ENCODE measurements at places on chromosomes 16 and 17.

DNA sequence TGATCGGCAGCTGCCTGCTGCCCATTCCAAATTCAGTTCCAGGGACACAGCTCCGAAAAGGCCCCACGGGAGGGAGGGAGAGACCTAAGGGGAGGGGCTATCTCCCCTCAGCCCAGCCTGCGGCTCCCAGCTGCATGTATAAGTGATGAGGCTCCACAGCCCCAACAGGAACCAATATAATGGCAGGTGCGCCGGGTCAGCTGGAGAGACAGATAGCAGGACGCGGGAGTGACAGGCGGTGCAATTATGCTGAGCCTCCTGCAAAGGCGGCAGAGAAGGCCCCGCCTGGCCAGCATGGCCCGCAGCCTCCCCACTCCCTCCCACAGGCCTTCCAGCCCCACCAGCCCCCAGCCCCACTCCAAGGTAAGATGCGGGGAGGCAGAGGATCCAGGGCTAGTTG lies 8.1 kb upstream of the C1QL1 start:
- DNase-seq: no peak

GRCh38 chr17:58311429-58311894 lies 17.1 kb downstream of the TSPOAP1 start:
- no peak for DNase-seq

DNA sequence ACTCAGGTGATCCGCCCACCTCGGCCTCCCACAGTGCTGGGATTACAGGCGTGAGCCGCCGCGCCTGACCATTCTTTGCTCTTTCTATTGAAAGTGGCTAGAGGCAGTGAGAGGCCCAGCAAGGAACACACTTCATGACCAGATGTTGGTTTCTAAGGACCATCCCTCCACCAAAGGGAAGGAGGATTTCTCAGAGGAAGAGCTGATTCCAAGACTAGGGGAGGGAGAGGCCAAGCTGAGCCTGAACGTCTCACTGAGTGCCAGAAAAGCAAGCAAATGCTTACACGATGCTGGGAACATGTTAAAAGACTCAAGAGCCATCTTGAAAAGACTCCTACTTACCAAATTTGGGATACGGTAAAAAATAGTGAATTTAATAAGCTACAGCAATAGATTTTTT lies 79.2 kb downstream of the MRM3 start:
- no peak for DNase-seq

GRCh38 chr16:85917959-85918358 lies 19.0 kb downstream of the IRF8 start:
- DNase-seq: no peak

GRCh38 chr17:41018541-41018940 lies 8.5 kb downstream of the KRTAP1-5 start:
- DNase-seq: no peak

DNA sequence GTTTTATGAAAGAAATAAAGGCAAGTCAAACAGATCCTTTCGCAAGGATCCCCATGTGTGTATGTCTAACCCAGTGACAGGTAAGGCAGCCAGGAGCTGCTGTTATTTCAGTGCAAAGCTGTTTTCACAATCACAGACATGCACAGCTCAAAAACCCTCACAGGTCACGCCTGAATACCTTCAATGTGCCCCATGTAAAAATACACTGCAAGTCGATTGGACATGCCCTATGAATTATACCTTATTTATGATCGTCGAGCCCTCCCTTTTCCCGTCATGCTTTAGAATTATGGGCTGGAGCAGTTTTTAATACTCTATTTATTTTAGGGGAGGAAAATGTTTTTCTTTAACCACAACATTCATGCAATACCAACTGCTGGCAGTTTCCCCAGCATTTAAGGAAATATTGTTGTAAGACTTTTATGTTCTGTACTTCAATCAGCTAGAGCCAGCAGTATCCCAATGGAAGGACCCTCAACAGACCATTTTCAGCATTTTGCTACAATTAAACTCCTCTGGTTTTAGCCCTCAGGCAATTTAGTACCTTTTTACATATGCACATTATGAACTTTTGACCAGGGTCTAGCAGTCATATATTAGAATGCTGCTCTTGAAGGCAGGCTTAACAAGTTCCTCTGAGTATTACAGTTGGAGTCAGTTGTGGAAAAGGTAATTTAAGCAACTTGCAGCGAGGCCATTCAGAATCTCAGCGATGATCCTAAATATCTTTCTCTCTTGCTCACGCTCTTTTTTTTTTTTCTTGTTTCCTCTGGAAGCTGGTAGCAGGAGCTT lies 362.2 kb downstream of the WWOX start:
- DNase-seq: no peak

- DNase-seq: no peak
These were observed 32.1 kb upstream of the FBXW10B start for GRCh38 chr17:15651583-15652110.

DNA sequence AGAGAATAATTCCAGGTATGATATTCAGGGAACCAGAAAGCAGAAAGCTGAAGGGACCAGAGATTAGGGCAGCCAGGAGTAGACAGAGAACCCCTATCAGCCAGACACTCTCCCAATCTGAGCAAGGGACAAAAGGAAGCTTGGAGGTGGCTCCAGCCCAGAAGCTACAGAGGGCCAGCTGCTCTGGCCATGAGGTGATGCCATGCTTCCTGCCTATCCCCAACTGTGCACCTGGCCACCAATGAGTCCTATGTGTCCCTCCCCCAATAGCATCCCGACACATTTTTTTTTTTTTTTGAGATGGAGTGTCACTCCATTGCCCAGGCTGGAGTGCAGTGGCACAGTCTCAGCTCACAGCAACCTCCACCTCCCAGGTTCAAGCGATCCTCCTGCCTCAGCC lies 30.0 kb downstream of the NSMCE1 start:
- DNase-seq: no peak

GRCh38 chr16:66511602-66512271 lies 38.2 kb downstream of the TK2 start:
- DNase-seq: no peak

GRCh38 chr17:7220593-7221277 lies 997 bp downstream of the ACADVL start:
- DNase-seq: no peak

DNA sequence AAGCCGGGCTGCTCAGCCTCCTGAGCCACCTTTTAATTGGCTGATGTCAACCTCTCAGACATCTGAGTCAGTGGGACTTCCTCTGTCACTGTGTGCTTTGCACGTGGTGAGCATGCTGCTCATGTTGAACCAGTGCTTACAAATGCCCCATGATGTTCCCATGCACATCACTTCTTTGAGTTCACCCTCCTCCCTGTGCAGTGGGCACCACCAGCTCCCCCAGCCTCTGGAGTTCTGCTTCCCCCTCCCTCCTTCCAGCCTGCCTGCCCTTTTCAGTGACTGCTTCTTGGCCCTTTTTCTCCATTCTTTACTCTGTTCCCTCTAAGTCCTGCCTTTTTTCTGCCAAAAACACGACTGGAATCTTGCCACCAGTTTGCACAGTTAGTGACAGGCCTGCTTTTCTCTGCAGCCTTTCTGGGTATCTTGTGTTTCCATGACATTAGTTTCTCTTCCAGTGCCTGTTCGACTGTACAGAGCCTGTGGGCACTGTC lies 41.6 kb downstream of the USP10 start:
- DNase-seq: no peak

All from activated T-helper 1 cell treated with anti-CD3 and anti-CD28 coated beads, Interleukin-2, amount 50 U/mL, for 16 hours (primary cell).